ENCODE measurements at places on chromosomes 6 and 20.

- DNase-seq = no peak
Measured at GRCh38 chr6:144715344-144715743, 430.2 kb downstream of the UTRN start.

GRCh38 chr20:13141546-13141945, 79.5 kb upstream of the ISM1 start:
- DNase-seq = no peak

DNA sequence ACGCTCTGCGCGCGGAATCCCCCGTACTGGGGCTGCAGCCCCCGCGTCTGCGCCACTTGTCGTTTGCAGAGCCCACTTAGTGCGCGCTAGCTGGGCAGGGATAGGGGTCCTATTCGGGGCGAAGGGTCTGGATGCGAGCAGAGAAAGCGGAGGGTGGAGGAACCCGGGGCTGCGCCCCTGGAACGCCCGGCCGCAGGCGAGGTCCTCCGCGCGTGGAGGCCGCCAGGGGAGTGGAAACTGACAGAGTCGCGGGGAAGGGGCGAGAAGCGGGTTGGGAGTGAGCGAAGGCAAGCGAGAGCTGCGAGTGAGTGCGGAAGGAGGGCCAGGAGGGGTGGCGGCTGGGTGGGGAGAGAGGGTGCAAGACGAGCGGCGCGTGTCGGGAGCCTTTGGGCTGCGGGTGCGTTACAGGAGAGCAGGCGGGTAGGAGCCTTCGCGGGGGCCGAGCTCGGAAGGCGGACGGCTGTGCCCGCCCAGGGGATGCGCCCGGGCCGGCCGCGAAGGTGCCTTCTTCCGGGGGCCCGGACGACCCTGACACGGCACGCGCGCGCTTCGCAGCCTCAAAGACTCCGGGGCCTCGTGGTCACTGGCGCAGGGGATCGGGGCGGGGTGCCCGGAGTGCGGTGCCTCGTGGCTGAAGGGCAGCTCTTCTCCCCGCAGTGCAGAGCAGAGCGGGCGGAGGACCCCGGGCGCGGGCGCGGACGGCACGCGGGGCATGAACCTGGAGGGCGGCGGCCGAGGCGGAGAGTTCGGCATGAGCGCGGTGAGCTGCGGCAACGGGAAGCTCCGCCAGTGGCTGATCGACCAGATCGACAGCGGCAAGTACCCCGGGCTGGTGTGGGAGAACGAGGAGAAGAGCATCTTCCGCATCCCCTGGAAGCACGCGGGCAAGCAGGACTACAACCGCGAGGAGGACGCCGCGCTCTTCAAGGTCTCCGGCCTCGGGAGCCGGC, 1.2 kb downstream of the IRF4 start:
- DNase-seq = peak; percentile 5

DNA sequence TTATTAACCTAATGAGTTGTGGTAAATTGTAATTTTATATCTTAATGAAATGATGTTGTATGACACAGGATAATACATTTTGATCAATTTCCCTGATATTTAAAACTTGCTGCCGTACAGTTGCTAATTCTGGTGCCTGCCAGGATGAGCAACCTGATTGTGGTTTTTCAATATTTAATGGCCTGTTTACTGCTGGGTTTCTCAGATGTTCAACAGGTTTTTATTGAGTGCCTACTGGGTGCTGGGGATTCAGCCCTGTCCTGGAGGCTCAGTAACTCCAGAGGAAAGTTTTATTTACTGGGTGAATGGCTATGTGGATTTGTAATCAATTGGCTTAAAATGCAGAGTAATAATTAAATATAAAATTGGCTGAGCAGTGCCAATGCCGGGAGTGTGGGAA, 8.0 kb downstream of the TOX2 start:
- no peak for DNase-seq

- no peak for DNase-seq
Measured at GRCh38 chr20:25248786-25249172, 894 bp downstream of the PYGB start.

DNA sequence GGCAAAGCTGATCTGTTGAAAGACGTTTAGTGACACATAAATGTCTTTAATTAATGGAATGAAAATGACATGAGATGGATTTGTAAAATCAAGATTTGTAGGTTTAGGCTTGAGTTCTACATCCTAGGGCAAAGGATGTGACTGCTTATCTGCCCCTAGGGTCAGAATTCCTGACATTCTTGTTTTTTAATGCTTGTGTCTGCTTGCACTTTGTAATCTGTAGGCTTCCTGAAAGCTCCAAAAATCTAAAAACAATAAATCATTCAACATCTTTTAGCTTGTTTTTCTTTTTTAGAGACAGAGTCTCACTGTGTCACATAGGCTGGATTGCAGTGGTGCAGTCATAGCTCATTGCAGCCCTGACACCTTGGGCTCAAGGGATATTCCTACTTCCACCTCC, 107.9 kb upstream of the MLIP start:
- DNase-seq = no peak

DNA sequence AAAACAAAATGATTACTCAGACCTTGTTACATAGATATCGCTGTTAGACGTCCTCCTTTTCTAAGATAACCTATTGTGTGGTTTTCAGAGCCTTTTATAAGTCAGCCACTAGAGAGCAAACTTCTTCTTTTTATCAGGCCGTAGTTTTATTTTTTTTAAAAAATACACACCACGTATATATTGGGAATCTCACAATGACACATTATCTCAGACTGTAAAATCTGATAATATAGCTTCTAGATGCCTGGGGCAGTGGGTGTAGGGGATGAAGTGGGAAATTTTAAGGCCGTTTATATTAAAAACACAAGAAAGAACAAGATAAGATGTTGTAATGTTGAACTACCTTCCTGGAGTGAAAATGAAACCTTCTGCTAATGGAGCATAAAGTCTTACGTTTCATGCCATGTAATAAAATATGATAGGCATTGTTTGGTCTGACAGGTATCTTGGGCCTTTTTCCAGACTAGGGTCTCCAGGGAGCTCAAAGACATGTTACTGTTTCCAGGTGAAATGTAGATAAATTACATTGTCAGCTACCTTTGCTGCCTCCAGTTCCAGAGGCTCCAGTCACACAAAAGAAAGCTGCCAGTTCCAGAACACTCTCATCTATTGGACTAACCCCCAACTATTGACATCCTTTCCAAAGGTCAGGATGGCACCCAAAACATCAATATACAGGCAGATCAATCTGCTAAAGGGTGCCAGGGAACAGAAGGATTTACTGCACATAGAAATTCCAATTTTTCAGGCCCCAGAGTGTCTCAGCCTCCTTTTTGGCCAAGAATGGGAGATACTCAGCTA, 130.2 kb upstream of the AKIRIN2 start:
- no peak for DNase-seq

- DNase-seq = no peak
Measured at GRCh38 chr20:9409352-9409751, 105.0 kb upstream of the LAMP5 start.

GRCh38 chr6:12138381-12138780, 126.3 kb downstream of the HIVEP1 start:
- no peak for DNase-seq
